HuH-7 (cell line): ENCODE measurements at places on chromosomes 4 and X.

DNA sequence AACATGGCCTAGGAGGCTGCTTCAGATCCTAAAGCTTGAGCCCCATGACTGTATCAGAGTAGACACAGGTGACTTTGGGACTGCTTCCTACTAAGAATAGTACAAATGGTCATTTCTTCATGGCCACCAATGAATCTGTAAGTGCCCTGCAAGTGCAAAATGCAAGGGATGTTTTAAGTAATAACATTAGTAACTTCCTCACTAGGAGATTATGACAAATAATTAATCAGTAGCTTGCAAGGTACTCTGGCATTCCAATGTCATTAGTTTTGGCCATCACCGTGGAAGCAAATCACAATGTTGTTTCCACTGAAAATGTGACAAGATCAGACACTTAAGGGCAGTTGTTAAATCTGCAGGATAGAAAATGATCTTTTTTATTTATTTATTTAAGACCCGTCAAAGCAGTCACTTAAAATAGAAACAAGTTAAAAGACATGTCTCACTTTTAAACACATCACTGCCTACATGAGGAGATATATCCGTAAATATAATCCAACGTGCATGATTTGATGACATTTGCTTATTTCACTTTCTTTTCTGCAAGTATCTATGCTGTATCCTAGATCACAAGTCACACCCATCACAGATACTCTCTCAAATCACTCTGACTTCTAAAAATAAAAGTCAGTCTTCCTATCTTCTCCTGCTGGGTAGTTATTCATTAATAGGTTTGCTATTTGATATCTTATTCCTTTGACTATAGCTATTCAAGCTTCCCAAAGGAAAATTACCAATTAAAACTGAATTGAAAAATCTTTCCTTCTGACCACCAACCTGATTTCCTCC is 400.6 kb downstream of the IL15 start:
- no peak for DNase-seq

DNA sequence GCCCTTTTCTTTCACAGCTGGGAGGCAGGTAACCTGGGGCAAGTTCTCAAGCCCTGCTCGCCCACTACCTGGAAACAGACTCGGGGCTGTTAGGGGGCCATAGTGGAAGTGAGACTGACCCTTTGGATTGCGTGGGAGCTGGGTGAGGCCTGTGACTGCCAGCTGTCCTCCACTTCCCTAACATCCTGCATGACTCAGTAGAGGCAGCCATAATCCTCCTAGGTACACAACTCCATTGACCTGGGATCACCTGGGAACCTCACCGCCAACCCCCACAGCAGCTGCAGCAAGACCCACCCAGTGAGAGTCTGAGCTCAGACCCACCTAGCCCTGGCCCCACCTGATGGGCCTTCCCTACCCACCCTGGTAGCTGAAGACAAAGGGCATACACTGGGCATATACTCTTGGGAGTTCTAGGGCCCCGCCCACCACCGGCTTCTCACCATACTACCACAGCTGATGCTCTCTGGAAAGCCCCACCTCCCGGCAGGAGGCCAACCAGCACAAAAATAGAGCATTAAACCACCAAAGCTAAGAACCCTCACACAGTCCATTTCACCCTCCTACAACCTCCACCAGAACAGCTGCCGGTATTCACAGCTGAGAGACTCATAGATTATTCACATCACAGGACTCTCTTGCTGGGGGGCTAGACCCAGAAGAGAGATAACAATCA is 61.1 kb upstream of the DCTD start:
- no peak for DNase-seq

DNA sequence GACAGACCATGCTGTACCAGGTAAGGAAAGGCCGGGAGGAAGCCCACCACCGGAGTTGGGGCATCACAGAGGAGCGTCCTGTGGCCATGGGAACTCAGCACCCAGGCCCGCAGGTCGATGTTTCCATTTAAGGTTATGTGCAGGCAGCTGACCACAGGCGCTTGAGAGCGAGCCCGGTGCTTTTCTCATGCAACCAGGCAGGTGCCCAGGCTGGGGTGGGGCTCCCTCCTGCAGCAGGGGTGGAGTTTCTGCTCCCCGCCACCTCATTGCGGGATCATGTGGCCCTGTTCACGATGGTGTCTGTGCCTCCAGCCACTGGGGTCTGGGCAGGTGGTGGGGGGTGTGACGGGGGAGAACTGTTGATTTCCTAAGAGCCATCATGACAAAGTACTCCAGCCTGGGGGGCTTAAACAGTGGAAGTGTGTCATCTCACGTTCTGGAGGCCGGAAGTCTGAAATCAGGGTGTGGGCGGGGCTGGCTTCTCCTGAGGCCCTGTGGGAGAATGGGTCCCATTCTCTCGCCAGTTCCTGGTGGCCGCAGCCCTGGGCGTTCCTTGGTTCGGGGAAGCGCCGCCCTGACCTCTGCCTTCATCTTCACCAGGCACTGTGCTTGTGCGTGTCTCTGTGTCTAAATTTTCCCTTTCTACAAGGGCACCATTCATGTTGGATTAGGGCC is 60.9 kb downstream of the CPZ start:
- no peak for DNase-seq

DNA sequence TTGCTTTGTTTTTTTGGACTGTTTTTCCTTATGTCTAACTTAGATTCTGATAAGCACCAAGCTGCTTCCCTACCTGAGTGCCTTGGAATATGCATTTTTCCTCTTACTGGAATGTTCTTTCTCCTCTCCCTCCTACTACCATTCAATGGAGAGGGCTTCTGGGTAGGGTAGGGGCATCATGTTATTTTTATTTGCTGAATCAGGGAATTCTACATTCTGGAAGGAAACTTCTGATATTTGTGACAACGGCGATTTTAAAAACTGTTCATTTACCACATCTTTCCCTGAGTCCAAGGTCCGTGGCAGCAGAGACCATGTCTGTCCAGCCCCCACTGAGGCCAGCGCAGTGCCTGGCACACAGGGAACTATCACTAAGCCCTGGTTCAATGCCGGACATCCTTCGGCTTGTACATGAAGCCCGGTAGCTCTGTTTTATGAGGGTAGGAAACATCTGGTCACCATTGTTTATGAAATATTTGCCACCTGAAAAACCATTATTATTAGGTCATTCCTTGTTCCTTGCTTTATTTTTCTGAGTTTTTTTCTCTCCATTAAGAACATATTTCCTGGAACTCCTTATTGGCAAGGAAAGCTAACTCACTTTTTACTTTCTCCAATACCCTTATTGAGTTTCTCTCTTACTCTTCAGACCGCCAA is 57.0 kb downstream of the PALLD start:
- DNase-seq = no peak

DNA sequence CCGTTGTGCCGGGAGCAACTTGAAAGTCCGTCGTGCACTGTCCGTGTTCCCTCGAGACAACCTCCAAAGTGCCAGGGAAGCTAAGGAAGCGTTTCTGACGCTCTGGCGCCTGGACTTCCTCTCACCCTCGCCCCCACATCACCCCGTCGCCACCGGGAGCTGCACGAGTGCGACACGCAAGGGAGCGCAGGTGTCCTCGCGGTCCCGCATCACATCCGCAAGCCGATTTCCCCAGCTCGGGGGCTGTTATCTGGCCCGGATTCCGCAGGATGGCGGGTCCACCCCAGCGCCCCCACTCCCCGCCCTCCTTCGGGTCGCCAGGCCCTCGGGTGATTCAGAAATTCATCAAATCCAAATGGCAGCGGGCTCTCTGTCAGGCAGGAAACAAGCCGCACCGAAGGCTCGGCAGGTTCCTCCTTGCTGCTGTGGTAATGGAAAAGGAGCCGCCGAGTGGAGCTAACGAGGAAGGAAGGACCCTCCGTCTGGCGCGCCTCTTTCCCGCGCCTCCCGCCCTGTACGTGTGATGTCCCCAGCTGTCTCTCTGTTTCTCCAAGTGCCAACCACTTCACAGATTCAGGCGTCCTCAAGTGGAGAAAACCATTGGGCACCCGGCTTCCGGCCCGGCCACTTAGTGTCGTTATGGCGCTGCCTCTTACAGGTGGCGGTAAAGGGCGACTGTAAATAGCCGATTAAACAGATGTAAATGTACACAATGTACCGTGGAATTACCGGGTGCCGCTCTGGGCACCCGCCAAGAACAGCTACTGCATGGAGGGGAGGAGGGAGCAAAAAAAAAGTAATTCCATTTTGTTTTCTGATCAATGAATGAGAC is 921 bp upstream of the SETD7 start:
- DNase-seq = peak; percentile 38
